ENCODE measurements at places on chromosomes 3 and 15. TPM values are rescaled to one million over a fixed set of nuclear protein-coding genes. Genes with fewer than 3 reads are reported as not detected.

DNA sequence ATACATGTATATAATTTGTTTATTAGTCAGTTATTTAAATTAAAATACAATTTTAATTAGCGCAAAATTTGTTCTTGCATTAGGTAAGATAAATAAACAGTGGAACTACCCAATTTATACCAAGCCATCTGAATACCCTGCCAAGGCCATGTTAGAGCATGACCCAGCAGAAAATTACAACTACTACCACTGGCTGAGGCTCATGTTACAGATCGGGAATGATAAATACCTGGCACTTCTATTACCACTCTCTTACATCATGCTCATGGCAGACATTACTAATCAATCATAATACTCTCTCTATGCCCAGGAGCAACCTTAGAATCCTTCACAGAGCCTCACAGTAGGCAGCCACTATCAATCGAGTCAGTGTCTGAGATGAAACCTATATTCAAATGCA is 21.2 kb upstream of the LMOD3 start:
- DNase-seq = no peak

GRCh38 chr3:39962581-39962980 is 153.2 kb downstream of the MYRIP start:
- DNase-seq = no peak

DNA sequence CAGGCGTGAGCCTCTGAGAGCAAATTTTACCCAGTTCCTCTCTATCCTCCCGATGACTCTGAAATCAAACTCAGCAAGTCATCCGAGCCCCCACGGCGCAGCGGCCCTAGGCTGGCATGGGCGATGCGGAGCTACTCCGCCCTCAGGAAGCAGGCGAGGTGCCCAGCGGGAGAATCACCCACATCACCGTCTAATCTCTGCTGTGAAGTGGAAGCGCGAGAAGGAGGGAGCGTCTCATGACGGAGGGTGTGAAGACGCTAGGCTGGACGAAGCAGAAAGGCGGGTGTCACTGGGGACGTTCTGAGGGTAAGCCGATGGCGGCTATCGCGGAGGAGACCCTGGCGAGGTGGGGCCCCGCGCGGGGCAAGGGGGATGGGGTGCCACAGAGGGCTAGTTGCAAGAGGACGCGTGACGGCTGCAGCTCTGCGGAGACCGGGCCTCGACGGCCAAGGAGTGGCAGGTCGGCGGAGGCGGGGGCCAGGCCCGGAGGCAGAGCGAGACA is 9.1 kb upstream of the GNAI2 start:
- no peak for DNase-seq

DNA sequence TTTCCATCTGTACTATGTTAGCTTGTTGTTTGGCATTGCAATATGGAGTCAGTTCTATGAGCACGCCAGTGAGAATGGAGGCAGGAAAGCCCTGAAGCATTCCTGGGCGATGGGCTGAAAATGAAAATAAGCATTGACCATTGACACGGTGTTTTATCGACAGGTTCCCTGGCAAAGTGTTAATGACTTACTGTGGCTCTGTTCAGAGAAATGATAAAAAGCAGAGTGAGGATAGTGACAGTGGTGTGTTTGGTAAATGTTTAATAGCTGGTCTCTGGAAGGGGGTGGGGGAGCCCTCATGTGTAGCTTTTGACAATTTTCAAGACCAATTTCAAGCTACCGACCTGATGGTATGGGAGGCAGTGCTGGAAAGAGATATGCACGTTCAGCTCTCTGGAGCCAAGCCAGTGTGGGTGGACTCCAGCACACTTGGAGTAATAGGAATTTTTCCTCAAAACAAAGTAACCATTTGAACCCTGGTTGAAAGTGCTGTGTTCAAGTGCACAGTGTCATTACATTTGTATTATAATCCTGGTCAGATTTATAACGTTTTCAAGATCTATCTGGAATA is 341.7 kb upstream of the ROBO2 start:
- DNase-seq = no peak

GRCh38 chr3:143548393-143548792 is 299.9 kb downstream of the SLC9A9 start:
- DNase-seq = no peak

DNA sequence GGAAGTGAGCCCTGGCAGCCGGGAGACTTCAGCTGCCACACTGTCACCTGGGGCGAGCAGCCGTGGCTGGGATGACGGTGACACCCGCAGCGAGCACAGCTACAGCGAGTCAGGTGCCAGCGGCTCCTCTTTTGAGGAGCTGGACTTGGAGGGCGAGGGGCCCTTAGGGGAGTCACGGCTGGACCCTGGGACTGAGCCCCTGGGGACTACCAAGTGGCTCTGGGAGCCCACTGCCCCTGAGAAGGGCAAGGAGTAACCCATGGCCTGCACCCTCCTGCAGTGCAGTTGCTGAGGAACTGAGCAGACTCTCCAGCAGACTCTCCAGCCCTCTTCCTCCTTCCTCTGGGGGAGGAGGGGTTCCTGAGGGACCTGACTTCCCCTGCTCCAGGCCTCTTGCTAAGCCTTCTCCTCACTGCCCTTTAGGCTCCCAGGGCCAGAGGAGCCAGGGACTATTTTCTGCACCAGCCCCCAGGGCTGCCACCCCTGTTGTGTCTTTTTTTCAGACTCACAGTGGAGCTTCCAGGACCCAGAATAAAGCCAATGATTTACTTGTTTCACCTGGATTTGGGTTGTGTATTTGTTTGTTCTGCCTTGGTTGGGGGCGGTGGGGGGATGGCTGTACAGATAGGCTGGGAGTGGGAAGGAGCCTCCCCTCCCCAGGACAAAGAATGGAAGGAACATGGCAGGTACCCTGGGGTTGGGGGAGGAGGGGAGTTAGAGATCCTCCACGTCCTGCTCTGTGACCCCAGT is 2.9 kb upstream of the GRM2 start:
- no peak for DNase-seq

The FOXL2NB gene
- total RNA-seq = 0.78 TPM

The LIPC gene
- 0.12 TPM for total RNA-seq
